Effector memory CD4-positive, alpha-beta T cell (primary cell): ENCODE measurements at places on chromosomes 1 and 21.

DNA sequence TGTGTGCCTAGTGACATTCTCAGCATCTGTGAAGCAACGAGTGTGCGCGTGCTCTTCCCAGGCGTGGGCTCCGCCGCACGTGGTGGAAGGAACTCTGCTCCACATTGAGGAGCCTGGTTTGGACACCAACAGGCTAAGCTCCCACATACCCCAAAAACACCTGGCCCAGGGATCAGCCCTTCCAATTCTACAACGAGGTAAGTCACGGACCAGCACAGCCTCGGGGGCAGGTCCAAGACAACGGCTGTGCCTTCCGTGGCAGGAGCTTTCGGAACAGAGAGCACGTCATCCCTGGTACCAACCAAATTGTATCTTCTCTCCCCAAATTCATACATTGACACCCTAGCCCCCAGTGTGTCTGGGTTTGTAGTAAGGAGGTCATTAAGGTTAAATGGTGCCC lies 27.2 kb upstream of the PDE9A start:
- H3K36me3 ChIP-seq: no peaks in the 10 kb centered on the region
- H3K4me1 ChIP-seq: no peaks in the 10 kb centered on the region
- no peak overlapping the region for H3K27ac ChIP-seq
- no peak overlapping the region for H3K4me3 ChIP-seq

DNA sequence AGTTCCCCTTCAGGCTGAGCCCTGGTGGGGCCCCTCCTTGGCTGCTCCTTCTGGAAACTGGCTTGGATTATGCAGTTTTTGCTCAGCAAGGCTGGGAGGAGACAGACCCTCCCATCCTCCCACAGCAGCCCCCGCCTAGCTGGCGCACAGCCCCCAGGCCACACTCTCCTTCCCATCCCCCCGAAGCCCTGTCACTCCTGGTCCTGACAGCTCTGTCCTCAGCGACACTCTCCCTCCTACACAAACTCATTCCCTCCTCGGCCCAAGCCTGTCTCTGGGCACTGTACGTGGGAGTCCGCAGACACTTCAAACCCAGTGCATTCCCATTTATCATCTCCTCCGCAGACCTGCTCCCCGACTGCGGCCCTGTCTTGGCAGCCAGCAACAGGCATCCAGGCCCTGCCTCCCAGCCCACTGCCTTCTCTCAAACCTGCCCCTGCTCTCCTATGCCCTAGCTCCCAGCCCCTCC lies 25.0 kb upstream of the EPHB2 start:
- H3K27me3 ChIP-seq: peaks cover 3% of the 10 kb centered on the region
- no peaks in the 10 kb centered on the region for H3K4me1 ChIP-seq
- H3K4me3 ChIP-seq: no peak overlapping the region
- no peaks in the 10 kb centered on the region for H3K36me3 ChIP-seq

DNA sequence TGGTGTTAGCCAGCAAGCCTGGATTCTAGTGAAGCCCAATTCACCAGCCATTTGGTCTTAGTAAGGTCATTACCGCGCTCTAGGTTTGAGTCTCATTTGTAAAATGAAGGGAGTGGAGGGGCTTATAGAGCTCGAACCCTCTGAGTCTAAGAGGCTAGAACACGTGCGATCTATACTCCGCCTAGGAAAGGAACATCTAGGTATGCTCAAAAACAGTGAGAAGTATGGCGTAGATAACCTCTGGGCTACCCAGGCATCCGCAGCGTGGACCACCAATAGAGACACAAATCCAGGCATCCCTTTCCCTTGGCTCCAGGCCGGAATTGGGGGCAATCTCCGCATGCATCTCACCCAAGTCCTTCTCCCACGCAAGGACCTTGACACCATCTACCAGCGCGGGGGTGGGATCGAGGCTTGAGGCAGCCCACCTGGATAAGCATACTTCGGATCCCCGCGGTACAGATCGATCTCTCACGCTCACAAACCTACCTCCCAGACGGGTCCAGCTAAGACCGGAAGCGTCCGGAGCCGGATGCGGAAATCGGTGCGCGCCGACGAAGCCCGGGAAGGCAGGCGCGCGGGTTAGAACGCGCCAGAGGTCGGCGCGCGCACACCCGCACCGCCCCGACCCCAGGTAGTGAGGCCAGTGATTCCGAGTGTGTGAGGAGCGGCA lies at the start of gene METTL25B:
Gene METTL25B, plus strand, starts transcription at position 544 of the 673 bp plus-strand sequence. CDS start 636 bp downstream, outside the sequence.
- H3K4me3 ChIP-seq: peak within 1 kb of the TSS; percentile 90
- peaks cover 37% of the 10 kb centered on the region for H3K4me1 ChIP-seq
- no peaks in the 10 kb centered on the region for H3K27me3 ChIP-seq
- H3K36me3 ChIP-seq: peaks cover 19% of the 10 kb centered on the region
- peak; percentile 67 for DNase-seq
- peak within 1 kb of the TSS; percentile 96 for H3K27ac ChIP-seq

DNA sequence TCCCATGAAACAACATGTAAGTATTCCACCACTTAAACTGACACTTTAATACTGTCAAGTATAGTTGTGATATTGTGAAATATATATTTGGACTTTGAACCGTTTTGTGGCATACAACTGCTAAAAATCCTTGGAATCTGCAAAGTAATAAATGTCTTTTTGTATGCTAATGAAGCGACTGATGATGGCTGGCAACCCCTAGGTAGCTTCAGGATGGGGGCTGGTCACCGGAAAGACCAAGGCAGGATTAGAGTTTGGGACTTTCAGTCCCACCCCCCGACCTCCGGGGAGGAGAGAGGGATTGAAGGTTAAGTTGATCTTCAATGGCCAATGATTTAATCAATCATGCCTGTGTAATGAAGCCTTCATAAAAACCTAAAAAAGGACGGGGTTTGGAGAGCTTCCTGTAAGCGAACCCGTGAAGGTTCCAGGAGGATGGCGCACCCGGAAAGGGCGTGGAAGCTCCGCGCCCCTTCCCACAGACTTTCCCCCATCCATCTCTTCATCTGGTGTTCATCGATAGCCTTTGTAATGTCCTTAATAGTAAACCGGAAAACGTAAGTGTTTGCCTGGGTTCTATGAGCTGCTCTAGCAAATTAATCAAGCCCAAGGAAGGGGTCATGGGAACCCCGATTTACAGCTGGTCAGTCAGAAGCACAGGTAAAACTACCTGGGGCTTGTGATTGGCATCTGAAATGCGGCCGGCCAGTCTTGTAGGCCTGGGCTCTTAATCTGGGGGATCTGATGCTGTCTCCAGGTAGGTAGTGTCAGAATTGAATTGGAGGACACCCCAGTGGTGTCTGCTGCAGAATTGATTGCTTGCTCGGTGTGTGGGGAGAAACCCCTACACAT lies 1.8 kb upstream of the ZNF281 start:
- no peaks in the 10 kb centered on the region for H3K36me3 ChIP-seq
- peaks cover 20% of the 10 kb centered on the region for H3K4me1 ChIP-seq
- no peak for DNase-seq
- H3K4me3 ChIP-seq: no peak overlapping the region
- H3K27me3 ChIP-seq: no peaks in the 10 kb centered on the region

DNA sequence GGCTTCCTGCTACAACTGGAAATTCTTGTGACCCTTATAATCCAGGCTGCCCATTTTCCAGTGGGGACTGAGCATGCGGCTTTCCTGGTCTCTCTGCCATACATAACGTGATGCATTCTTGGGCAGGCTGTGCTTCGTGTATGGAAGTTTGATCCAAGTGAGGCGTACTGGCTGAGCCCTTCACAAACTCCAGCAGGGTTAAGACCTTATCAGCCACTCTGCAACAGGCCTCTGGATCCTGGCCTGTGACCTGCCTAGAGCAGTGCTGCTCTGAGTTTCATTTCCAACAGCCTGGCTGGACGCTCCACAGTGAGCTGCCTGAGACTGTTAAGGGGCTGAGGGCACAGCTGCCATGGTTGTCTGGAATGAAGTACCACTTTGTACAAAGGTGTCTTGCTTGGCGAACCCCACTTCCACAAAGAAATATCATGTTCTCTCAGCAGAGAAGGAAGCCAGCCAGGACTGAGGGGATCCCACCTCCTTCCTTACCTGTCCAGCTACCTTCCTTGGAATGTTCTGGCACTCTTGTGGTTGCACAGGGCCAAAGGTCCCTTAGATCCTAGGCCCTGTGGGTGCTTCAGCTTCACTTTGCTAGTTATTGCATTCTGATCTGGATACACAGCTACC lies 28.5 kb upstream of the XPR1 start:
- DNase-seq: no peak
- no peak overlapping the region for H3K27ac ChIP-seq
- no peaks in the 10 kb centered on the region for H3K36me3 ChIP-seq
- H3K27me3 ChIP-seq: no peaks in the 10 kb centered on the region
- H3K4me3 ChIP-seq: no peak overlapping the region
- no peaks in the 10 kb centered on the region for H3K4me1 ChIP-seq

DNA sequence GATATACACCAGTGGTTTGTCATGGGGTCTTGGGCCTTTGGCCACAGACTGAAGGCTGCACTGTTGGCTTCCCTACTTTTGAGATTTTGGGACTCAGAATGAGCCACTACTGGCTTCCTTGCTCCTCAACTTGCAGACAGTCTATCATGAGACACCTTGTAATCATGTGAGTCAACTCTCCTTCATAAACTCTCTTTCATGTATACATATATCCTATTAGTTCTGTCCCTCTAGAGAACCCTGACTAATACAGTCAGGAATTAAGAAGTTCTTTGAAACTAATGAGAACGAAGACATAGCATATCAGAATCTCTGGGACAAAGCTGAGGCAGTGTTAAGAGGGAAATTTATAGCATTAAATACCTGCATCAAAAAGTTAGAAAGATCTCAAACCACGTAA lies 110.8 kb downstream of the SLC5A9 start:
- H3K27ac ChIP-seq: no peak overlapping the region
- no peaks in the 10 kb centered on the region for H3K36me3 ChIP-seq
- no peak overlapping the region for H3K4me3 ChIP-seq
- H3K4me1 ChIP-seq: no peaks in the 10 kb centered on the region

- no peaks in the 10 kb centered on the region for H3K27me3 ChIP-seq
- H3K27ac ChIP-seq: no peak overlapping the region
- no peak overlapping the region for H3K4me3 ChIP-seq
- H3K4me1 ChIP-seq: no peaks in the 10 kb centered on the region
- DNase-seq: no peak
- peaks cover 5% of the 10 kb centered on the region for H3K36me3 ChIP-seq
Measured at GRCh38 chr1:201816309-201816854, 12.6 kb upstream of the IPO9 start.

DNA sequence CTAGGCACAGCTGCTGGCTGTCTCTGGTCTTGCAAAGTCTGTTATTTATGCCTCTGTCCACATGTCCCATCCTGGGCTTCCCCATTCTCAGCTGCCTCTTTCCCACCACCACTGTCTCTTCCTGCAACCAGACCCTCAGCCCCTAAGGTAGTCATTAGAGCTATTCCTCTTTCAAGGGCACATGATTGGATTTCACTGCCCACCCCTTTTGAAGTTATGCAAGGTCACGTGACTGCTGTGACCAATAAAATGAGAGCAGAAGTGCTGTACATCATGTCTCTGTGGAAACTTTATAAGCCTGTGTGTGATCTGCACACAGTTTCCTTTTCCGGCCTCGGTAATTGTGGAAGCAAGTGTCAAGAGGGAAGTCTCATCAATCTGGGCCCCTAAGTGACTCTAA lies 136.6 kb upstream of the HMGB4 start:
- H3K4me1 ChIP-seq: no peaks in the 10 kb centered on the region
- no peaks in the 10 kb centered on the region for H3K27me3 ChIP-seq
- H3K4me3 ChIP-seq: no peak overlapping the region

DNA sequence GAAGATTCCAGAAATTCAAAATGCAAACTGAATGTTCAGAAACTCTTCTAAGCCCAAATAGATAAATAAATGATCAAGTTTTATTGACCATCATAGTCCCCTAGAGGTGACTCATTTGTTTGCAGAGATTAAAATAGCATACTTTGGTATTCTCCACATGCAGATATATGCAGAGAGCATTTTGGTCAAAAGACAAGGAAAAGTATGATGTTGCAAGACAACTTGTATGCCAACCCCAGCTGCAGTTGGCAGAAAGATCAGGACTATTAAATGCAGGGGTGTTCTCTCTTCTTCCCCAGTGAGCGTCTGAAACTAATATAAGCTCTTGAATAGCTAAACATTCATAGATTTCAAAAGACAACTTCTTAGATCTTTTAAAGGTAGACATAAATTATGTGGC lies 404.9 kb downstream of the LTN1 start:
- DNase-seq: no peak
- no peaks in the 10 kb centered on the region for H3K27me3 ChIP-seq
- no peak overlapping the region for H3K4me3 ChIP-seq
- no peaks in the 10 kb centered on the region for H3K4me1 ChIP-seq

DNA sequence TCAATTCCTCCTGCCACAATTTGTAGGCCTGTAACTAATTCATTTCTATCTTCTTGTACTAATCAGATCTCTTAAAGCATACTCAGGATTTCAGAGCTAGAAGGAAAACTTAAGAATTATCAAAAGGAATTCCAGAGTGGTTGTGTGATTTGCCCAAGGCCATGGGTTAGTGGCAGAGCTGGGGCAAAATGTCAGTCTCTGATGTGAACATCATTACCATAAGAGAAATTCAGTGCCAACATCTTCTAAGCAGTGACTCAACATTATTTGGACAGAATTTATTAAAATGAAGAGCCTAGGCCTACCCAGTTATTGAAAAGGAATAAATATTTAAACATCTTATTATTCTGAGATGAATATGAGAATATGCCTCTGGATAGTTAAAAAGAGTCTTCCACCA lies 14.5 kb downstream of the ST6GALNAC5 start:
- no peaks in the 10 kb centered on the region for H3K36me3 ChIP-seq
- H3K27ac ChIP-seq: no peak overlapping the region
- H3K4me1 ChIP-seq: no peaks in the 10 kb centered on the region
- no peak overlapping the region for H3K4me3 ChIP-seq

DNA sequence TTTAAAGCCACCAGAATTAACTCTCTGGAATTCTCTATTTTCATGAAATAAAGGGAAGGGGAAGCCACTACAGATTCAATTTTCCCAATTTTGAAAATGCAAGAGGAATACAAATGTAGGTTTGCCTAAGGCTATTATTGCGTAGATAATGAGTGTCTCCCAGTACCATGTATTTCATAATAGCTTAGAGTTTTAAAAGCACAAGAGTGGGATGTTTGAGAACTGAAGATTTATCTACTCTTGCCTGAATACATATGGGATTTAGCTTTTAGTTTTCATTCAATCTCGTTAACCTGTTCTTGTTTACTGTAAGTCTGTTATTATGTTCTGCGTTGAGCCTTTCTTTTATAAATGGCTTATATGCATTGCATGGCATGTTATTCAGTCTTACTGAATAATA lies 795.1 kb downstream of the BRINP3 start:
- DNase-seq: no peak
- no peaks in the 10 kb centered on the region for H3K36me3 ChIP-seq
- H3K4me3 ChIP-seq: no peak overlapping the region
- H3K4me1 ChIP-seq: no peaks in the 10 kb centered on the region
- H3K27ac ChIP-seq: no peak overlapping the region

- no peak for DNase-seq
- no peaks in the 10 kb centered on the region for H3K4me1 ChIP-seq
- no peaks in the 10 kb centered on the region for H3K36me3 ChIP-seq
- no peak overlapping the region for H3K27ac ChIP-seq
Measured at GRCh38 chr21:39633770-39634181, 21.0 kb downstream of the B3GALT5 start.

DNA sequence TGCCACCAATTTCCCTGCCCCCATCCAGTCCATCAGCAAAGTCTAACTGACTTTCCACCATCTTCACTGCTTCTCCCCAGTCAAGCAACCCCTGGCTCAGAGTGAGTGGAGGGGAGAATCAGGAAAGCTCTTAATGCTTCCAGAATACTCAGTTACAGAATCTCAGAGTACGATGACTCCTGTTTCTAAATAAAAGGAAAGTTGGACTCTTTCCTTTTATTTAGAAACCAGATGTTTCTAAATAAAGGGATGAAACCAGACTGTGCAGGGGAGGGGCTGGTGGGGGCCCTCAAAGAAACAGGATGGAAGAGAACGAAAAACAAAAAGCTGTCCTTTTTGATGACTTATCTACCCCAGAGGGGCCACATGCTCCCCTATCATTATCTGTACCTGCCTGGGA lies 85.2 kb upstream of the PPM1J start:
- H3K4me1 ChIP-seq: no peaks in the 10 kb centered on the region
- no peaks in the 10 kb centered on the region for H3K36me3 ChIP-seq
- H3K27ac ChIP-seq: no peak overlapping the region
- no peak for DNase-seq
